ENCODE measurements at places on chromosomes 6 and 20. TPM values are rescaled to one million over a fixed set of nuclear protein-coding genes. Genes with fewer than 3 reads are reported as not detected.

The STX11 gene
- 1.4 TPM for total RNA-seq

The ZSCAN23 gene
- not detected for total RNA-seq

The BPIFA1 gene
- total RNA-seq: not detected

The MYB gene
- not detected for total RNA-seq

The STMND1 gene
- not detected for total RNA-seq

The WFDC10A gene
- total RNA-seq: not detected

The DCBLD1 gene
- total RNA-seq: 4.0 TPM

The PREX1 gene
- 7.2 TPM for total RNA-seq

The ADGRG6 gene
- total RNA-seq: 2.1 TPM

The PPIL6 gene
- total RNA-seq: 1.1 TPM

The BFSP1 gene
- total RNA-seq: 0.30 TPM

All from psoas muscle (tissue), 8 donors.